ENCODE measurements at places on chromosomes 3 and 15. TPM values are rescaled to one million over a fixed set of nuclear protein-coding genes. Genes with fewer than 3 reads are reported as not detected.

The FBXL22 gene
- total RNA-seq, result 0.63 TPM

The GPR160 gene
- total RNA-seq, result 0.44 TPM

The CKMT1A gene
- total RNA-seq, result not detected

The OXTR gene
- total RNA-seq, result 12.7 TPM

DNA sequence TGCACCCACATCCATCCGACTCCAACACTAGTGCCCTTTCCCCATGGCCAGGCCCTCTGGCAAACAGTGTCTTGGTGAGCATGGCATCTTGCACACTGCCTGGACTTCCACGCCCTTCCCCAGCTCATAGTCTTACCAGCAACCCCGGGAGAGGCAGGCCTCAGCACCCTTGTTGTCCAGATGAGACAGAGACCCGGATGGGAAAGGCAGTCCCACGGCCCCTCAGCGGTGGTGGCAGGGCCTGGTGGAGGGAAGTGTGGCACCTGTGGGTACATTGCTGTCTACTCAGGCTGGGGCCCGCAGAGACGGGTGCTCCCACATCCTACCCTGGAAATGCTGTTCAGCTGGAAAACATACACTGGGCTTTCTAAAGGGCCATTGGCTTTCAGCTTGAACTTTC is 28.4 kb downstream of the HDAC11 start:
- H3K27ac ChIP-seq, result no peak overlapping the region
- H3K36me3 ChIP-seq, result no peaks in the 10 kb centered on the region
- H3K4me1 ChIP-seq, result peaks cover 17% of the 10 kb centered on the region
- H3K27me3 ChIP-seq, result no peaks in the 10 kb centered on the region
- no peak for DNase-seq

- no peaks in the 10 kb centered on the region for H3K4me1 ChIP-seq
- H3K27ac ChIP-seq, result no peak overlapping the region
- DNase-seq, result no peak
- no peak overlapping the region for H3K4me3 ChIP-seq
Measured at GRCh38 chr3:118168175-118168574, 866.5 kb downstream of the IGSF11 start.
